ENCODE measurements at places on chromosomes 12 and 14.
A peak's percentile ranks its signal among the peaks of the same experiment; 100 is the strongest.

DNA sequence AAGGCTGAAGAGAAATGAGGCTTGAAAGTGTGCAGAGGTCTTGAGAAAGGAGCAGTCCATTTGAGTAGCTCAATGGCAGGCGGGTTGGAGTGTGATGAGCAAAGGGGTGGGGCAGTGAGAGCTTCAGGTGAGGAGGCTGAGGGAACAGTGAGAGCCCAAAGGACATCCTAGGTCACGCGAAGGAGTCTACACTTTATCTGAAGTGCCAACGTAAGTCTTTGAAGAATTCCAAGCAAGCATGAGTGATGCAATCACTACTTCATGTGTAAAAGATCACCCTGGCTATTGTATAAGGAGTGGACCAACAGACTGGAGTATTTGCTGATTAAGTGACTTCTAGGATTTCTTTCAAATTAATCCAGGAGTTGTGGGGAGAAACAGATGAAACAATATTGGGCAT lies 159.9 kb upstream of the HIF1A start:
- no peak for DNase-seq

- DNase-seq, result no peak
Observed at GRCh38 chr12:25308756-25309155, 58.0 kb upstream of the KRAS start.

- DNase-seq, result no peak
Observed at GRCh38 chr14:61176686-61177085, 104.5 kb downstream of the TMEM30B start.

DNA sequence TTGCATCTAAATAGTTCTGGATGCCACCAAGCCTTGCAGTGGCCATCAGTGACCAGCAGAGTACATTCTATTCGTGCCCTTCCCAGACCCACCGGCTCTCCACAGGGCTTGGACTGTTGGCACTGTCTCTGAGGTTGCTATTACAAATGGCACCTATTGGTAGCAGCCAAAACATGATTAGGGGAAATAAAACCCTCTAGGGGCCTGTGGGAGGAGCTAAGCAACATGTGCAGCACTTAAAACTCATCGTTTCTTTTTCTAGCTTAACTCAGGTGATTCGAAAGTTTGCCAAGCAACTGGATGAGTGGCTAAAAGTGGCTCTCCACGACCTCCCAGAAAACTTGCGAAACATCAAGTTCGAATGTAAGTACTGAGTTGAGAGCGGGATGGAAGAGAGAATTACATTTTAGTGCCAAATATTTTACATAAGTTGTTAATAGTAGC lies 65.4 kb upstream of the RIC8B start:
- no peak for DNase-seq

DNA sequence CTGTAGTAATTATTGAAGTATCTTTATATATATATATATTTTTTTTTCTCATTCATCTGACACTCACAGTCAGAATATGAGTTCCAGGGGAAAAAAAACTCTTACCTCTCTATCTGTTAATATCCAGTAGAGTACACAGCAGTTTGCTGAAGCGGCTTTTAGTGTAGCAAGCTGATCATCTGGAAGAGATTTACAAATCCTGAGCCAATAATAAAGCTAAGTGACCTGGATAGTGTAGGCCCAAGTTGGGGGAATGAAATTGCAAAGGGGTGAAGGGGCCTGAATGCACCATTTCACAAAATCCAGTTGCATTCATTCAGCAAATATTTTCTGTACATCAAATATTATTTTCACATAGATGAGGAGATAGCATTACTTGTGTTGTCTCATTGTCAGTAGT lies 234.6 kb upstream of the FLRT2 start:
- no peak for DNase-seq

DNA sequence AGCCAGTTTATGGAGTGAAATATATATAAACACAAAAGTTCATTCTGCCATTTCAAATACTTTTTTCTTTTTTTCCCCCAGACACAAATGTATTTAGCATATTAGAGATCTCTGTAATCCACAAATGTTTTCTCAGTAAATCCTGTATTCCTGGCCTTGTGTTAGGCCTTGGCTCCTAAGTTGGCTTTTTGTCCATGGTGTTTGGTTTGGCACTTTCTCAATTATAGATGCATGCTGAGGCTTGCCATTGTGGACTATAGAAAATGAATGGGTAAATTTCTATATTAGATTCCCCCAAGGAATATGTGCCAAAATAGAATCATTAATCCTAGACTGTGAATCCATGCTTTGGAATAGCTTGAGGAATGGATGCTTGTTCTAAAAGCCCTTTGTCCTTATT lies 17.0 kb downstream of the RIC8B start:
- no peak for DNase-seq

DNA sequence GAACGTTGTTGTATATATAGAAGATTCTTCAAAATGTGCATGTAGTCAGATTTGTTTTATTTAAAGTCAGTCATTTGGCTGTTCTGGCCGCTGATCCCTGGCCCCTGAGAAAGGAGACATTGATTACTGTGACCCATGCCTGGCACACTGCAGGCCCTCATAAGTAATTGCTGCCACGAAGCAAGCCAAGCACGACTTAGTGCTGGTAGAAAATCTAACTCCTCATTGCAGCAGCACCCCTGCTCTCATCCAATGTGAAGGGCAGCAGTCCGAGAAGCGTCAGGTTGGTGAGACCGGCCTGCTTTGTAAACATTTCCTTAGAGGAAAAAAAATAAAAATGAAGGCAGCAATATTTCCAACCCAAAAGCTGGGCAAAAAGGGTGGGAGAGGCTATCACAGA lies 22.8 kb upstream of the TMTC2 start:
- DNase-seq, result no peak

DNA sequence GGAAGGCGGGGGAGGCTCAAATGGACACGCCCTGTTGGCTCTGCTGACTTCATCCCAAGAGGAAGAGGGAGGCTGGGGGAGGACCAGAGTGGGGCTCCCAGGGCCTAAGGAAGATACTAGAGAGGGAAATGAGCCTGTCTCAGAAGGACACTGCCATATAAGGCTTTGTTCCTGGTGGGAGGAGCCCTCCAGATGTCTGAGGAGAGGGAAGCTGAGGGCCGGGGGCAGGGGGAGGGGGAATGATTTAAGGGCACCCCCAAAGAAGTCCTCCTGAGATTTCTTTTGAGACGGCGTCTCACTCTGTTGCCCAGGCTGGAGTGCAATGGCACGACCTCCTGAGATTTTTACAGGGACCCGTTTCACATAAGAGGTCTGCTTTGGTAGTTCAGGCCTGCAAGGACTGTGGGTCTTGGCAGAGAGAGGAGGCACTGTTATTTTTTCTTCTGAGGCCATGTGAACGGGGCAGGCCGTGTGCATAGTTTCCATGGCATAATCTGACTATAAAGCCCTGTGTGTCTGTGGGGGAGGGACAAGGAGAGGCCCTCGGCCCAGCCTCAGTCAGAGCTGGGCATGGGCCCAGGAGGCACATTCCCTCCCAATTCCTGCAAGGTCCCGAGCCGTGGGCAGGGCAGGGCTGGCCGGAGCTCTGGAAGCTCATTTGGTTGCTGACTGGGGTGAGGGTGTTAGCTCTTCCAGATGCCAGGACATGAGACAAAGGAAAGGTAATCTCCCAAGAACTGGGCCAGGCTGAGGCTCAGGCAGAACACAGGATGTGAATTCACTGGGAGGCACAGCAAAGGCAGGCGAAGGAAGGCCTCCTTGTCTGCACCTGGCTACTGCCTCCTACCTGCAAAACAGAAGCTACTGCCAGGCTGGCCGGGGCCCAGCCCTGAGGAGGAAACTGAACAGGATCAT lies 22.2 kb upstream of the PLEKHG3 start:
- peak; percentile 67 for DNase-seq
